ENCODE measurements at places on chromosomes 11 and 22.

DNA sequence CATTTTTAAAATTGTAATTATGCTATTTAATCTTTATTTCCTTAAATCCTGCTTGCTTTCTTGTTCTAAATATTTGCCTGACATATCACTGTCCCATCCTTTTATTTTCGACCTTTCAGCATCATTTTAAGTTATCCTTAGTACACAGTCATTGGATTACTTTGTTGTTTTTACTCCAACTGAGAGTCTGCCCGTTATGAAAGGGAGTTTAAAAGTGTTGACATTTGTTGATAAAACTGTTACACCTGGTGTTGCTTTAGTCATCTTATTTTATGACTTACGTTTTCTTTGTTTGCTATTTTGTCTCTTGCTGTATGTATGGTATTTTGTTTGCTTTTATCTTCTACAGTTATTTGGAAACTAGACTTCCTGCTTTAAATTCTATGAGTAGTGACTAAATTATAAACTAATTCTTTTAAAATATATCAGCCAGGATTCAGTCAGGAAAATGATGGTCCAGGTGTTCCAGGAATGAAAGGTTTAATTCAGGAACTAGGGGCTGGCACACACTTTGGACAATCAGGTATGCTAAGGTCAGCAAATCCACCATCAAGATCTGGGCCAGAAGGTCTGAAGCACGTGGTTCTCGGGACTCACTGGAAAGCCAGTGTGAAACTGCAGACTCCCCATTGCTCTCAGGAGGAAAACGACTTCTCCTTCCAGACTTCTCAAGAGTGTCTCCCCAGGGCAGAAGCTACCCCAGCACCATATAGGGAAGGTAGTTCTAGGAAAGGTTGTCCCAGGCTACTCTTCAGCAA lies 86.0 kb downstream of the RASSF10 start:
- DNase-seq = no peak

DNA sequence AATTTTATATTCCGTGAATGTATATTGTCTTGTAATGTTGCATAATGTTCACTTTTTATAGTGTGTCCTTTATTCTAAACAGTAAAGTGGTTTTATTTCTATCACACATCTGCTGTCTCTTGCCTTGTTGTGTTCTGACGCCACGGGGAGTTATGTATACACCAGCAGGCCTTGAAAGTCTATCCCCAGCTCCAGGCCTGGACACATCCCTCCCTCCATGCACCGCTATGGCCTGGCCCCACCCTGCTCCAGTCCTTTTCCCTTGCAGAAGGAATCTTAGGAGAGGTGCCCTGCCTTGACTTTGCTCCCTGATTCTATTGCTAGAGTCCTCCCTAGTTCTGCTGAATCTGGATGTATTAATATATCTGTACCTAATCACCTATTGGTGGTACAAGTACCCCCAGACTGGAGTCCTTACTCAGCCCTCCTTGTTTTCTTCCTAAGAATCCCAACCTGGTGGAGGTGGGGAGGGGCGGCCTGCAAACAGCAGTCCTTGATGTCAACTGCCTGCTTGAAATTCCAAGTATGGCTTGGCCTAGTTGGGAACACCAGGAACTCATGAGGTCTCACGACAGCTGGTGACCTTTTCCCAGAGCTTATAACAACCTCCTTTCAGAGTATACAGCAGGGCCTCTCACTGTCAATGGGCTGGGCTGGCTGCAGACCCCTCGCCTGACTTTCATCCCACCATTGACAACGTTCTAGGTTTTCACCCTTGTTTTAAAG lies 61.6 kb downstream of the TIMP3 start:
- no peak for DNase-seq

DNA sequence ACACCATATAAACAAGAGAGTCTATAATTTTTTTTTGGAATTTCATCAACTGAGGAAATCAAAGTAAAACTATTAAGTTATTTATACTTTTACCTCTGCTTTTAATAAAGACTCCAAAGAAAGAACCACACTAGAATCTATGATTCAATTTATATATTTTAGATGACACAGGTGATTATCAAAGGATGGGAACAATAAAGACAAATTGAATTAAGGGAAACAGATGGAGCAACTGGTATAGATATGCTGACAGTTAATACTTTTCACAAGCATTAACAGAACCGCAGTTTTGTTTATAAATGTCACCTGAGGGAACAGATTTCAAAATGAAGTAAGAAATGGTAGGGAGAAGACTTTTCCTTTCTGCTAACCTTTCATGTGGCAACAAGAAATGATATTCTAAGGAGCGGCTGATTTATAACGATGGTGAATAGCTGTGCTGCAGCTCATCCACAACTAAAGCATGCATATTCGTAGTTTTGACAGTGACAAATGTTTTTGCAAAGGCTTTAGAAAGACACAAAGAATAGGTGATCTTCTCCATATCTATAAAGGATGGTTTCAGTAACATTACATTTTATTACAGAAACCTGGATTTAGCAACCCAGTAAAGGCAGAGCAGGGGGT lies 1502.9 kb upstream of the RAG2 start:
- DNase-seq = no peak

- DNase-seq = no peak
Observed at GRCh38 chr22:18065256-18065655, 12.5 kb upstream of the PEX26 start.

DNA sequence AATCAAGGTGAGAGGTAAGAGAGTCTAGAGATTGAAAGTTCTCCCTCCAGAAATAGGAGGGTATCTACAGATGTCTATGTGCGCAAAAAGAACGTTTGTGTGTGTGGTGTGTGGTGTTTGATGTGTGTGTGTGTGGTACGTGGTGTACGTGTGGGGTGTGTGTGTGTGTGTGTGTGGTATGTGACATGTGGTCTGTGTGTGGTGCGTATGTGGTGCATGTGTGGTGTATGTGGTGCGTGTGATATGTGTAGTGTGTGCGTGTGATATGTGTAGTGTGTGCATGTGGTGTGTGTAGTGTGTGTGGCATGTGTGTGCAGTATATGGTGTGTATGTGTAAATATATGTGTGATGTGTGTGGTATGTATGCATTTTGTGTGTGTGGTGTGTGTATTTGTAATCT lies 73.0 kb upstream of the LRRC4C start:
- no peak for DNase-seq

DNA sequence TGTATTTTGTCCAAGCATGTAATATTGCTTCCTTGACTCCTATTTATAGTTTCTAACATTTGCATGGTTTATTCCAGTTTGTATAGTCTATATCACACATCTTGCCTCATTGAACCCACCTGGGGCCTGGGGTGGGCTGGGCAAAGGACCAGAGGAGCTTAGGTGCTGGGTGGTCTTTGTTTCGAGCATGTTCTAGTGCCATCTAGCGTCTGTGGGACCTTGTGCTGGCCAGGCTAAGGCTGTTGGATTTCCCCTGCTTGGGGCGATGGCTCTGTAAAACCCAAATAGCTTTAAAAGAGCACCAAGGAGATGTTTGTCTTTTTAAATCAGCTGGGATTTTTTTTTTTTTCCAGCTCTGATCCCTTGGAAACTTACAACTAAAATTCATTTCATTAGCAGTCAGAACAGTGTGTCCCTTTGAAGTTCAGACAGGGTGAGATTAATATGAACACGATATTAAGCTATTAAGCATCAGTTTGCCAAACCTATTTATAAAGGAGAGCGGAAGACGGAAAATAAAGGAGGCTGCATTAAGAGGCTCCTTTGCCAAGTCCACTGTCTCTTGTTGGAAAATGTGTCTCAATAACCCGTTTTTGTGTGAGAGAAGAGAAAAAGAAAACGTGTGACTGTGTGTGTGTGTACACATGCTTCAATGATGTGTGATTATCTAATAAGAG lies 157.4 kb downstream of the COMMD9 start:
- no peak for DNase-seq

DNA sequence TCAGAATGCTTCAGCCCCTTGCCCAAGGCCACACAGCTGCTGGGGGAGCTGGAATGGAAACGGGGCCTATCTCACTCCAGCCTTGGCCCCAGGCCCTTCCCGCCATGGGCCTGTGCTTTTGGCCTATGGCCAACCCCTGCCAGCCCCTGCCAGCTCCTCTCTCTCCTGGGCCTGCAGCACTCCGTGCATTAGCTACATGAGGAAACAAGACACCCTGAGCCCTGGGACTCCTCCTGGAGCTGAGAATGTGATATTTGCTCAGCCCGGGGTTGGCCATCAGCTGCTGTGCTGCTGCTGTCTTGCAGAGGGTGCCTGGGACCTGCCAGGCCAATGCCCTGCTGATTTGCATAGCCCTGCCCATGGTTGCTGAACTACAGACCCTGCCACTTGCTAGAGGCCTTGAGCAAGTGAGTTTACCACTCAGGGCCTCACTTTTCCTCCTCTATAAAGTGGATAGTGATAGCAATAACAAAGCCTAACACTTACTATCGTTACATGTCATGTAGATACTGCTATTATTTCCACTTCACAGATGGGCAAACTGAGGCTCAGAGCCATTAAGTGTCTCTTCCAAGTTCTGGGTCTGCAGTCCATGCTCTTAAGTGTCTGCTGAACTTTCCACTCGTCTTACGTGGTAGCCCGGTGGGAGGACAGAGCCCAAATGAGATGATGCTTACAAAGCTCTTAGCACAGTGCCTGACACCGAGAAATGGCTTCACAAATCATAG lies 99.6 kb downstream of the KIAA1671 start:
- no peak for DNase-seq

DNA sequence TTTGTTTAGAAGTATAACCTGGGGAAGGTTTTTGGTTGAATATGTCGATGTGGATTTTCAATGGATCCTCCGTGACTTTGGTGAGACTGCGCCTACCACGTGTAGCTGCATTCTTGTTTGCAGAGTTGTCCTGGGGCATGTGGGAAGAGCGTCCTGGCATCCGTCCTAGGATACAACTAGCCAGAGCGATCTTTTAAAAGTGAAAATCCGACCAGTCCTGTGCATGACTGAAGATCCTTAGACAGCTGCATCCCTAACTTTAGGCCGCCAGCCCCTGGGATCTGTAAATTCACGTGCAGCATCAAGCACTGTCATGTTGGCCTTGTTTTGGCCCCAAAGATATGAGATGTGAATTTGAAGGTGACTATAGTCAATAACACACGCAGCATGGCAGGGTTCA lies 22.4 kb upstream of the THY1 start:
- no peak for DNase-seq

DNA sequence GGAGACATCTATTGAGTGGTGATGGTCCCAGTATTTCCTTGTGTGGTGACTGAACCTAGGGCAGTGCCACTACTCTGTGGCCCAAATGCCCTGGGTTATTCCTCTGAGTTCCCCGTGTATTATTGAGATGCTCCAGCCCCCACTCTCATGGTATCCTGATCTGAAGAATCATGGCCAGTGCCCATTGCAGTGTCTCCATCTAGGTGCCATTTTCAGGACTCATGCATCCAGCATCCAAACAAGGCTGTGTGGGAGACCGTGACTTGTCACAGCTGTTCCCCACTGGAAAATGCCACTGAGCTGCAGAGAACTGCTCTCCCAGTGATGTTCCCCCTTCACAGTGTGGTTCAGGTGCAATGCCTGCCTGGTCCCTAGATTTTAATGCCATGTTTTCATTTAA lies 24.7 kb downstream of the GGTLC2 start:
- no peak for DNase-seq

GRCh38 chr11:74717221-74717969 lies 13.8 kb downstream of the CHRDL2 start:
- no peak for DNase-seq

- no peak for DNase-seq
Observed at GRCh38 chr22:46742576-46743221, 4.6 kb upstream of the CERK start.

DNA sequence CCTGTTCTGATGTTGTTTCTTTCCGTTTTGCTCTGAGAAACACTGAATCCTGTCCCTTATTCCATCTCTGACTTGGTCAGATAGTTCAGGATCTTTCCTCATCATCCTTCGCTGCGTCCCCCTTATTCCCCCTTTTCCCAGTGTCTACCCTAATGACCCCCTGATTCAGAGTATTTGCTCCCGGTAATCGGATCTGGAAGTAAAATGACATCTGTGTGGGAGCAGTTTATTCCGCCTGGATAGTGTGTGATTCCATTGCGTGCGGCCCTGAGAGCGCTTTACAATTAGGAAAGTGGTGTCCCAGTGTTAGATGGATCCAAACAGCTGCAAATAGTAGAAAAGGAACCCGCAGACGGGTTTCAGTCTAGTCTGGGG lies 606 bp downstream of the DRG1 start:
- no peak for DNase-seq
